ENCODE measurements at places on chromosomes 6 and 20. TPM values are rescaled to one million over a fixed set of nuclear protein-coding genes. Genes with fewer than 3 reads are reported as not detected.

GRCh38 chr20:59453759-59454560, 150.4 kb upstream of the PHACTR3 start:
- peaks cover 5% of the 10 kb centered on the region for H3K4me1 ChIP-seq
- no peak for DNase-seq
- no peak overlapping the region for H3K4me3 ChIP-seq
- H3K27ac ChIP-seq: no peak overlapping the region
- no peaks in the 10 kb centered on the region for H3K27me3 ChIP-seq

GRCh38 chr6:41538556-41539182, 7.5 kb upstream of the FOXP4 start:
- no peaks in the 10 kb centered on the region for H3K4me1 ChIP-seq
- no peak overlapping the region for H3K27ac ChIP-seq
- H3K27me3 ChIP-seq: no peaks in the 10 kb centered on the region
- no peak overlapping the region for H3K4me3 ChIP-seq

Gene NOTCH4
- total RNA-seq: 18.2 TPM

DNA sequence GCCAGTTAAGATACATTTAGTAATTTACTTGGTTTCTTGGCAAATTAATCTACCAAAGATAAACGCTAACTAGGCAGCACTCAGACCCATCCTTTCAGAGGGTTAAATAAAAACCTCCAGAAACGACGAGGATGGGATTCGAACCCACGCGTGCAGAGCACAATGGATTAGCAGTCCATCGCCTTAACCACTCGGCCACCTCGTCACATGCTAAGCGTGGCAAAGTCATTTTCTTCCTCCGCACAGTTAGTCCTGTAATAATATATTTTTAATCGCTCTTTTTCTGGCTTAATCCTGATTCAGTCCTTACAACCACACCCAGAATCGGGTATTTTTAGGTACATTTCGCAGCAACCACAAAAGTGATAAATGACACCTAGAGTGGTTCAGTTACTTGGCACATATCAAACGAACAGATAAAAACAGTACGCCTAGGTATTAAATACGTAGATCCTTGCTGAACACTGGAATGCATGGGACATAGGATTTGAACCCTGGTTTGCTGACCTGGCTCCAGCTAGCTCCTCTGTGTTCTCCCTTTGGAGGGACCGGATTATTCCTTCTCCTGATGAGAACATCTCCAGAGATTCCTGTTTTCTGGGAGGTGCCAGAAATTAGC, 71.6 kb downstream of the GPX5 start:
- DNase-seq: no peak
- no peak overlapping the region for H3K27ac ChIP-seq
- no peaks in the 10 kb centered on the region for H3K36me3 ChIP-seq
- H3K4me1 ChIP-seq: no peaks in the 10 kb centered on the region

- no peaks in the 10 kb centered on the region for H3K27me3 ChIP-seq
- no peak overlapping the region for H3K4me3 ChIP-seq
- H3K36me3 ChIP-seq: no peaks in the 10 kb centered on the region
- H3K4me1 ChIP-seq: no peaks in the 10 kb centered on the region
- no peak for DNase-seq
Observed at GRCh38 chr20:8671370-8671961, 397.4 kb upstream of the PLCB4 start.

DNA sequence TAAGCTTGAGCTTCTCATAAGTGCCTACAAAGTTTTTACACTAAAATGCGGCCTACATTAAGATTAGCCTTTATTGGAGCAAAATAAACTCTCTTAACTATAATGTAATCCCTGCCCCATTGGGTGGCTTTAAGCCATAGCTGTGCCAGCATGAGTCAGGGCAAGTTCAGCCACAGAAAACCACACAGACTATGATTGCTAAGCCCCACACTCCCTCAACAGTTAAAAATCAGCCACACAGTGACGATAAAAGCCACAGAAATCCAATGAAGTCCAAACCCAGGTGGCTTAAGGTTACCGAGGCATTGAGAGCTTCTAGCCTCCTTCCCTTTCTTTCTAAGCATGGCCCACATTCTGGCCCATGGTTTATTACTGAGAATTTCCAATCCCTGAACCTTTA, 61.6 kb downstream of the GRM1 start:
- no peak overlapping the region for H3K4me3 ChIP-seq
- no peaks in the 10 kb centered on the region for H3K4me1 ChIP-seq
- H3K36me3 ChIP-seq: no peaks in the 10 kb centered on the region
- H3K27ac ChIP-seq: no peak overlapping the region
- no peaks in the 10 kb centered on the region for H3K27me3 ChIP-seq

Gene PAK5
- total RNA-seq: 0.25 TPM

- no peaks in the 10 kb centered on the region for H3K36me3 ChIP-seq
- H3K27ac ChIP-seq: no peak overlapping the region
- H3K4me1 ChIP-seq: no peaks in the 10 kb centered on the region
- H3K4me3 ChIP-seq: no peak overlapping the region
Observed at GRCh38 chr6:128244751-128245405, 275.5 kb downstream of the PTPRK start.

Gene SLCO4A1
- total RNA-seq: 45.9 TPM

DNA sequence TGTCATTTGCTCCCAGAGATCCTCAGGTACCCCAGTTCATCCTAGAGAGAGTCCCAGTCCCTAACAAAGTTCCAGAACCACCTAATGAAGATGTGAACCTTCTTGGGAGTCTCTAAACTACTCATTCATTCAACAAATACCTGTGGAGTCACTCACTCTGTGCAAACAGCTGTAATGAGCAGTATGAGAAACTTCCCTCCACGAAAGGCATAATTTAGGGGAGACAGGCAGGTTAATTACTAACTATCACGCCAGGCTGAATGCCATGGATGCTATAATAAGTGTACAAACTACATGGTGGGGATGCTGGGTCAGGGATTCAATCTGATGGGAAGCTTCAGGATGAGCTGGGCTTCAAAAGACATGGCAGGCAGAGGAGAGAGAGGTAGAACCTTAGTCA, 70.1 kb upstream of the AFDN start:
- peaks cover 6% of the 10 kb centered on the region for H3K4me1 ChIP-seq
- no peaks in the 10 kb centered on the region for H3K27me3 ChIP-seq
- no peaks in the 10 kb centered on the region for H3K36me3 ChIP-seq
- H3K27ac ChIP-seq: no peak overlapping the region

Gene MUCL3
- 0.49 TPM for total RNA-seq

DNA sequence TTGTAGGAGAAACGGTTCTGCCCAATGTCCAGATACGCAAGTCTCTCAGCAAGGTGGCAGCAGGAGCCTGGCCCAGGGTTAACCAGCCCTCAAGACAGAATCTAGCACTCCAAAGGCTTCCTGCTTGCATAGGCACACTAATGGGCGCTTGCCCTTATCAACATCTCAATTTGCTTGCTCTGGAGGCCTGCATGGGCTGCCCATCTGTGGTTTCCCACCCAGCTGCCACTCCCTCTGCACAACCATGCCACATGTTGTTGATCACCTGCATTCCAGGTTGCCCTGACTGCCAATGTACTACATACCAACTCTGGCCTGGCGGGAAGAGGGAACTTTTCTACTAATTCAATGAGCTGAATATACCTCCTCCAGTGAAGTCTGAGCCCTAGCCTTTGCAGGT, 74.6 kb downstream of the ATG5 start:
- H3K4me1 ChIP-seq: peaks cover 11% of the 10 kb centered on the region
- no peak overlapping the region for H3K4me3 ChIP-seq
- H3K27me3 ChIP-seq: no peaks in the 10 kb centered on the region
- no peak overlapping the region for H3K27ac ChIP-seq

DNA sequence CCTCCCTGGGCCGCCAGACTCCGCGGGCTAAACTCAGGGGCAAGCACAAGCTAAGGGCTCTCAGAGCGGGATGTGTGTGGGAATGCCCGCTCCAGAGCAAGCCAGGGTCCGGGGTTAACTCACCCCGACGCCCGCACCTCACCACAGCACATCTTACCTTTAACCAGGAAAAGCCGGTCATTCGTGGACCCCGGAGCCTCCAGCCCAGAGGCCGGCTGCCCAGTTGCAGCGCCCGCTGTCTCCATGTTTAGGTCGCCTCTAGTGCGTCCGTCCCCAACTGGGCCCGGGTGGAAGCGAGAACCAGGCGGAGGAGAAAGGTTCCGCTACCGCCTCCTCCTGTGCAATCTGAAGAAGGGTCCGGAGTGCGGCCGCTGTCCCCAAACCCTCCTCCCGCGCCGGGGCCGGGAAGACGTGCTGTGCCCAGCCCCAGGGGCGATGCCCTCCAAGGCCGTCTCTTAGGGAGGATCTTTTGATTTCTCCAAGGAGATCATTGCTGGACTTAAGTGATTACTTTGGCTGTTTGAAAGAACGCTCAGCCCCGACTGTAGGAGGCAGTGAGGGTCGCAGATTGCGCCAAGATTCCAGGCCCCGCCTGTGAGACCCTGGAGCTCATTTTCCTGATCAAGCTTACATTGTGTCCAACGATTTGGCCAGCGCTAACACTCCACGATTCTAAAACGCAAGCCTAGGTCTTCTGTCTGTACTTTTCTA, at the start of gene TMEM242:
TMEM242 (minus strand) TSS at position 265 of the 711 bp plus-strand sequence; CDS start at position 245, 20 bp downstream.
- no peak for DNase-seq
- H3K27me3 ChIP-seq: no peaks in the 10 kb centered on the region
- peak within 1 kb of the TSS; percentile 87 for H3K4me3 ChIP-seq
- H3K27ac ChIP-seq: peak within 1 kb of the TSS; percentile 89
- peaks cover 24% of the 10 kb centered on the region for H3K4me1 ChIP-seq

Gene PDYN
- not detected for total RNA-seq

DNA sequence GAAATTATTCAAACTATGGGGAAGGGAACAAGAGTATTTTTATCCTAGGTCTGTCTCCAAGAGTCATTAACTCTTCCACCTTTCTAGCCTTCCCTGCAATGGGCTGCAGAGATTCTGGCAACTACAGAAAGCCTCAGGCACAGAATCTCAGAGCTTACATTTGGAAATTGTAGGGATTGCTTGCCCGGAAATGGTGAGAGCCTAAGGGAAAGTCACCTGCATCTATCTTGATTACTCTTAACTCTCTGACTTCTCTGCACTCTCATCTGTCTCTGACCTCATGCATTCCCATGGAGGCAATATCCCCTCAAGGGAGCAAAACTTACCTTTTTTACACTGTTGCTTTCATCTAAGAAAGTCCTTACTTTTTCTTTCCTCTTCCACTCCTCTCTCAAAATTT, 513.2 kb upstream of the MARCKS start:
- H3K4me1 ChIP-seq: no peaks in the 10 kb centered on the region
- no peaks in the 10 kb centered on the region for H3K27me3 ChIP-seq
- H3K27ac ChIP-seq: no peak overlapping the region
- H3K4me3 ChIP-seq: no peak overlapping the region
- no peaks in the 10 kb centered on the region for H3K36me3 ChIP-seq

GRCh38 chr6:137264311-137265075, 45.3 kb upstream of the IFNGR1 start:
- H3K27me3 ChIP-seq: no peaks in the 10 kb centered on the region
- peaks cover 28% of the 10 kb centered on the region for H3K4me1 ChIP-seq
- no peaks in the 10 kb centered on the region for H3K36me3 ChIP-seq
- H3K4me3 ChIP-seq: no peak overlapping the region

GRCh38 chr20:46998477-46999240, 104.0 kb downstream of the EYA2 start:
- no peak for DNase-seq
- no peaks in the 10 kb centered on the region for H3K36me3 ChIP-seq
- H3K4me3 ChIP-seq: no peak overlapping the region
- no peaks in the 10 kb centered on the region for H3K4me1 ChIP-seq

GRCh38 chr6:149224399-149224798, 93.1 kb upstream of the TAB2 start:
- H3K4me3 ChIP-seq: no peak overlapping the region
- DNase-seq: no peak
- H3K27ac ChIP-seq: no peak overlapping the region
- no peaks in the 10 kb centered on the region for H3K4me1 ChIP-seq
- no peaks in the 10 kb centered on the region for H3K27me3 ChIP-seq

Gene ZBTB22
- total RNA-seq: 18.4 TPM

- peak overlapping the region; percentile 18 for H3K27ac ChIP-seq
- no peak overlapping the region for H3K4me3 ChIP-seq
- no peaks in the 10 kb centered on the region for H3K27me3 ChIP-seq
- DNase-seq: no peak
Observed at GRCh38 chr6:155419161-155419560, 36.5 kb downstream of the NOX3 start.

Gene MYL9
- 246 TPM for total RNA-seq

- DNase-seq: no peak
- H3K27me3 ChIP-seq: no peaks in the 10 kb centered on the region
- H3K4me3 ChIP-seq: no peak overlapping the region
- H3K4me1 ChIP-seq: peaks cover 63% of the 10 kb centered on the region
- H3K36me3 ChIP-seq: no peaks in the 10 kb centered on the region
Observed at GRCh38 chr20:19712721-19713260, 45.3 kb upstream of the RIN2 start.

Gene NRSN1
- total RNA-seq: 1.5 TPM

DNA sequence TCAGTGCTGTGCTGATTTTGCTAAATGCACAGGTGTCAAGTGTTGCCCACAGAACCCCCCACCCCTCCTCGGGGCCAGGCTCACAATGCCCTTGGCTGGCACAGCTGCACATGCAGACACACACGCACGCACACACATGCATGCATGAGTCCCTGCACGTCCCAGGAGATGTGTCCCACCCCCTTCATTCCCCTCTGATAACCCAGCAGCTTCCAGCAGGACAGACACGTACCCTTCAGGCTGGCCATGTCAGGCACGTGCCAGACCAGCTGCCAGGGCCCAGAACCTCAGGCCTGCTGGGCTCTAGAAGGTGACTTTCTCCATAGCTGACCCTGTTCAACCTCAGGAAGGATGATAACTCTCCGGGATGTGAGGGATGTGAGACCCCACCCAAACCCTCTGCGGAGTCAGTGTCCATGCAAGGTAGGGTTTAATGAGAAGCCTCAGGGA, 44.4 kb downstream of the MRPL14 start:
- H3K4me3 ChIP-seq: no peak overlapping the region
- H3K36me3 ChIP-seq: no peaks in the 10 kb centered on the region
- no peak for DNase-seq

DNA sequence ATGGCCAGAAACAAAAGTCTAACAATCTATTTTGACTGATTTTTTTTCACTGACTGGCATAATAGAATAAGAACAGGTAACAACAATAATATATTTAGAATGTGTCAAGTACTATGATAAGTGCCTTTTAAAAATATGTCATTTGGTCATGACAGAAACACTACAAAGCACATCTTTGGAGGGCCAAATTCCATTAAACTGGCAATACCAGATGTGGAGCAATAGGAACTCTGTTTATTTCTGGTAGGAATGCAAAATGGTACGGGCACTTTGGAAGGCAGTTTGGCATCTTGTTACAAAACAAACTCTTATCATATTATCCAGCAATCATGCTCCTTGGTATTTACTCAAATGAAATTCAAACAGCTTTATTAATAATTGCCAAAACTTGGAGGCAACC, 39.3 kb downstream of the TENT5A start:
- H3K4me3 ChIP-seq: no peak overlapping the region
- H3K36me3 ChIP-seq: no peaks in the 10 kb centered on the region
- no peak for DNase-seq
- H3K27ac ChIP-seq: no peak overlapping the region
- no peaks in the 10 kb centered on the region for H3K4me1 ChIP-seq

Gene PCK1
- 13.0 TPM for total RNA-seq

GRCh38 chr20:53655625-53656292, 62.1 kb upstream of the ZNF217 start:
- no peaks in the 10 kb centered on the region for H3K36me3 ChIP-seq
- peak overlapping the region; percentile 44 for H3K27ac ChIP-seq
- no peak overlapping the region for H3K4me3 ChIP-seq
- peaks cover 57% of the 10 kb centered on the region for H3K4me1 ChIP-seq

Gene GRIK2
- total RNA-seq: 8.8 TPM

All from vagina (tissue), 2 donors.